Stimulated activated naive CD8-positive, alpha-beta T cell treated with anti-CD3 and anti-CD28 coated beads, Interleukin-15, Interleukin-2, amounts not matched to agents 100 U/mL and 50 U/mL, for 24 hours (primary cell): ENCODE measurements at places on chromosomes 2 and 18.

DNA sequence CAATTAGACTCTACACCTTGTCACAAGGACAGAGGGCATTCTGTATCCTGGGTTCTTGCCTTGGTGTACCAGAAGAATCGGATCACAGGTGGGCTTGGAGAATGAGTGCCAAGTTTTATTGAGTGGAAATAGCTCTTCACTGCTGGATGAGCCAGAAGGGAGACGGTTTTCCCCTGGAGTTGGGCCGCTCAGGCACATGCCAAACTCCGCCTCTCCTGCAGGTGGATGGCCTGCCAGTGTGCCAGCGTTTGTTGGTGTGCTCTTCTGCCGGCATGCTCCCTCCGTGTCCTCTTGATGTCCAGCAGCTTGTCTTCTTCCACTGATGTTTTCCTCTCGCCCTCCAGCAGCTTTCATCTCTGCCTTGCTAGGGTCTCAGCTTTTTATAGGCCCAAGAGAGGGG lies 115.5 kb upstream of the RAB27B start:
- DNase-seq = no peak

DNA sequence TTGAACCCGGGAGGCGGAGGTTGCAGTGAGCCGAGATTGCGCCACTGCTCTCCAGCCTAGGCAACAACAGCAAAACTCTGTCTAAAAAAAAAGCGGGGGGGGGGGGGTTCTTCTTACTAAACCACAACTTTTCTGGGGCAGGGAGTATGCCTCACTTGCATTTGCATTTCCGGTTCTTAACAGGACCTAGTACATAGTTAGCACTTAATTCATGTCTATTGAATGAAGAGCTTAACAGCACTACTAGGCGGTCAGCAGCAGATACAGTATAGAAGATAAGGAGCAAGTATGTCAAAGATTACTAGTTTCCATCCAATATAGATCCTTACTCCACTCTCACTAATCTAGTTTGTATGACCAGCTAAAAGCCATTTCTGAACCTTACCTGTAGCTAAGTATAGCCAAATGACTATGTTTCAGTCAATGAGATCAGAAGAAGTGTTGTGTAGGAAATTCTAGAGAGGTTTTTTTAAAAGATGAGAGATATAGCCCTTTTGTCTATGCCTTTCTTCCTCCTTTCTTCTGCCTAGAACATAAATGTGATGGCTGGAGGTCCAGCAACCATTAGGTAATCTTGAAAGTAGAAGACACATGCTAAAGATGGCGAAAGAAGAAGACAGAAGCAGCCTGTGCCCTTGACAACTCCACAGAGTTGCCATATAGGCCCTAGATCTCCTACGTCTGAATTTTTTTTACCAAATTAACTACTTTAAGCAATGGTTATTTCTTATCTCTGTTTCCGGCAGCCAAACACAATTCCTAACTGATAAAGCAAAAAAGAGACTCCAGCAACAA lies 11.3 kb downstream of the HYCC2 start:
- no peak for DNase-seq

DNA sequence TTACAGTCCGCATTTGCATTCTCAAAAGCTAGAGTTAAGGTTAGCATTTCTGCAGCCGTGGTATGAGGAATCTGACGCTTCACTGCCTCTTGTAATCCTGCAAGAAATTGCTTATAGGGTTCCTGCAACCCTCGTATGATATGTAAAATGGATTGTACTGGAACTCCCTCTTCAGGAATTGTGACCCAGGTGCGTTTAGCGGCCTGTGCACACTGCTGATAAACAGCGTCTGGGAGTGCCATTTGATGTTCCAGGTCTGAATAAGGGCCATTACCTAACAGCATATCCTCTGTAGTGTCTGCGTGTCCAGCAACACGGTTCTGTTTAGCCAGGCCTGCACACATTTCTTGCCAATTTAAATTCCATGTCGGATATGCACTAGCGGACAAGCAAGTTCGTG lies 42.5 kb downstream of the CXCR4 start:
- DNase-seq = no peak

DNA sequence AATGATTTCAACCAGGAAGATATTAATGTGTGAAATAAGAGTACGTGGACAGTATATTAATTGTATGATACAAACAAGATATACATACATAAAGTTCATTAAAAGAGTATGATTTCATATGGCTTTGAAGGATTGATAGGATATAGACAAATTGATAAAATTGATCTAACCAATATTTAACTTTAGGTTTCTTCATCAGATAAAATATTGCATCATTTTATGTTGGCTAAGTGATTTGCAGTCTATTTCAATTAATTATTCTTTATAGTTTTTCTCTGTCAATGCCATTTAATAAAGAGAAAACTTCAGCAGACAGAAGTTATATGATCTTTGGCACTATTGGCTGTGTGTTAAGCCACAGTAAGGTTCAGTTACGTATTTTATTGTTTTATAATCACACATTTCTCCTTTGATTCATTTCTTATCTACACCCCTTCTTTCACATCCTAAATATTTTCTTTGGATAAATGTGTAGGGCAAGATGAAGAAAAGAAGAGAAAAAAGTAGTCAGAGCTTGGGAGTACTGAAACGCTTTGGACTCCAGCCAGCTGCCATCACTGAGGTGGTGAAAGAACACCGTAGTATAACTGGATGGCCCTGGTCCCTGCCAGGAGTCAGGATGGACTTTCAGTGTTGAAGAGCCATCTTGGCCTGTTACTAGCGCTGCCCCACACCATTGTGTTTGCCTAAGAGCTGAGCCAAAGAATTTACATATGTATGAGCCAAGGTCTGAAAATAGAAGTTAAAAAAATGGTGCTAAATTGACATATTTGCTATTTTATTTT lies 9.8 kb upstream of the CPS1 start:
- no peak for DNase-seq

DNA sequence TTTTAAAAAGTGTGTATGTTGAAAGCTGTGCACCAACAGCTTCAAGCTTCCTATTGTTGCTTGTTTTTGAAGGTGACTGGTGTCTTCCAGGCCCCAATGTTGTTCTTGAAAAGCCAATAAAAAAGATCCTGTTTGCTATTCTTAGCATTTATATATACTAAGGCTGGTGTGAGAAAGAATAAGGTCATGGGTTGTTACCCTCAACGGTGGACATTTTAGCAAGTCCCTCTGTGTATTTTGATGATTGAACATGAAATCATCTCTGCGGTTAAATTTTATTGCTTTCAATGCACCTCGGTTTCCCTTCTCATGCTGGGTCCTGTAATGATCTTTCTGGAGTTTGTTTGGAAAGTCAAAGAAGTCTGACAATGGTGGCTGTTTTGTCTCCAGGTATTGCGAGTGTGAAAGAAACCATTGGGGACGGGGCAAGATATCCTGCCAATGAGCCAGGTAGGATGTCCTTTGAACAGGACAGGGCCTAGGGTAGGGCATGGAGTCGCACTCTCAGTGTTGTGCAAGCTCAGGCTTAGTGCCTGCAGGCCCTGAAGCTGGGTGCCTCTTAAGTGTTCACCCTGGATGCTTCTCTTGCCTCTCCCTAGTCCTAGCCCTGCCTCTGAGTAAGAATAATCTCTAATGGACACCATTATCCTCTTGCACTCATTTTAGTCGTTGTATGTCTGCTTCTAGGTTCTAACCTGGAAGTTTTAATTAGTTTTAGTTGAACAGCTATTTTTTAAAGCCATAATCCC lies 16.0 kb upstream of the KLF7 start:
- no peak for DNase-seq

GRCh38 chr18:12010187-12010802 lies 29.0 kb downstream of the IMPA2 start:
- DNase-seq = no peak

GRCh38 chr2:47299555-47299954 lies 103.4 kb upstream of the MSH2 start:
- DNase-seq = no peak

DNA sequence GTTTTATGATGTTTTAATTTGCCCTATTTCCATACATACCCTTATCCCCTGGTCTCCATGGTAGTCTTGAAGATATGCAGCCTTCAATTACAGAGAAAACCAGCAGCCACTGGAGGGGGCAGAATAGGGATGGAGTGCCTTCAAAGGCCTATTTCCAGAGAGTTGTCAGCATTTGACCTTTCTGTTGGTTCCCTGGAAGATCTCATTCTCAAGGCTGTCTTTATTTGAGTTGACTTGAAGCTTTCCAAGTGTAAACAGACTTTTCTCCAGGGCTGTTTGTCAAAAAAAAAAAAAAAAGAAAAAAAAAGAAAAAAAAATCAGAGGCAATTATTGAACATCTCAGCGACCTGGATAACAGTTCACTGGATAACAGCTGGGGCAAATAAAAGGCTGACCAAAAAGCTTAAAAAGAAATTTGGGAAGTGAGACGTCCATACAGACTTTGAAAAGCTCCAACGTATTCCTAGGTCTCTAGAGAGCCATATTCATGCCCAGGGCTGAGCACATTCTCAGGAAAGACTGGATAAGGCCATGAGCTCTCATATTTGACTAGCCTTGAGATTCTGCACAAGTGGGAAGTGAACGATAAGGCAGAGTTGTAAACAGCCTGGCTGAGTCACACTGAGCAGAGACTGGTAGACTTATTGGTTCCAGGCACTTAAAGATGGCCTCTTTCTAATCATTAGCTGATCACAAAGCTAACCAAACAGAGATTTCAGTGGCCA lies 126.6 kb downstream of the VAPA start:
- no peak for DNase-seq

GRCh38 chr2:55490554-55490953 lies 29.0 kb upstream of the CFAP36 start:
- no peak for DNase-seq

DNA sequence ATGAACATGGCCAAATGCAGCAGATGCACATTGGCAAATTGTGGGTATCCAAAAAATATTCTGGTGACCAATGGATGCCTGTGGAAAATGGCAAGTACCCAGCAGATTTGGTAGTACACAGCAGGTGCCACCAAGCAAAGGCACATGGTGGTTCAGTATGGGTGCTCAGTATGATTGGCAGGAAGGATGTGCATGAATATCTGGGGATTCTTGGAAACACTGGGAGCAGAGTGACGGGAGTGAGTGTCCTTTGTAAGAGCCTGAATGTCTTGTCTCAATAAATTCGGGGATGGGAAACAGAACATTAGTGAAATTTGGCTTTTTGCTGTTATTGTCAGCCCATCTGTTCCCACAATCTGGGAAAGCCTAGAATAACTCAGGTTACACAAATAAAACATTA lies 36.8 kb upstream of the ACADL start:
- no peak for DNase-seq

DNA sequence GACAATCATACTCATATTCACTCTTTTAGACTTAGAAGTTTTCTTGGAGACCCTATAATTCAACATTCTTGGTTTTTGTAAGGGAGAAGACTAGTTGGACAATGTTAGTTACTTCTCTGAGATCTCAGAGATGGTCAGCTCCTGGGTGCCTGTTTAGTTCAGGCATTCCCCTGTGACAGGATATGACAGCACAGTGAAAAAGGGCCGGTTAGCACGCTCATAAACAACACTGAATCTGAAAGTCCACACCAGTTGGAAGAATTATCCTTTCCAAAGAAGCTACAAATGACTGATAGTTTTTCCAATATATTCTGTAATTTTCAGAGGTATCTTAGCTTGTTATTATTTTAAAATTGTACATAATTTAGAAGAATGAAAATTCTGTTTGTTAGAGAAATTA lies 75.7 kb downstream of the ADAM23 start:
- DNase-seq = no peak

- peak; percentile 18 for DNase-seq
These were observed 21.1 kb upstream of the TMEM163 start for GRCh38 chr2:134739879-134740301.

- no peak for DNase-seq
These were observed 98.9 kb upstream of the CYRIA start for GRCh38 chr2:16764487-16764886.

DNA sequence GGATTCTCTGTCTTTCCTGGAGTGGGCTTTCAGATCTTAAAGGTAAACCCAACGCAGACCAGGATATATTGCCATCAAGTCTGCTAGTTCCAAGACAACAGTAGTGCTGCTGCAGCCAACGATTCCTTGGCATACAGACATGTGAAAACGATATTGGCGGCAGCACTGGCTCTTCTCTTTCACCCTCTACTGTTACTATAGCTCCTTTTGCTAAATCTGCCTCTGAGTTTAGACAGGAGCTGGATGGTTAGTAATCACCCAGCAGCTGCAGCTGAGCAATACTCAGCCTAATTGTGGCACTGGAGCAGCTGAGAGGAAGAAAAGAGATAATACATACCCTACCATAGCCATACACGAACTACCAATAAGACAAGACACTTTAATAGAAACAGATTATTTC lies 4.0 kb downstream of the YES1 start:
- DNase-seq = no peak

DNA sequence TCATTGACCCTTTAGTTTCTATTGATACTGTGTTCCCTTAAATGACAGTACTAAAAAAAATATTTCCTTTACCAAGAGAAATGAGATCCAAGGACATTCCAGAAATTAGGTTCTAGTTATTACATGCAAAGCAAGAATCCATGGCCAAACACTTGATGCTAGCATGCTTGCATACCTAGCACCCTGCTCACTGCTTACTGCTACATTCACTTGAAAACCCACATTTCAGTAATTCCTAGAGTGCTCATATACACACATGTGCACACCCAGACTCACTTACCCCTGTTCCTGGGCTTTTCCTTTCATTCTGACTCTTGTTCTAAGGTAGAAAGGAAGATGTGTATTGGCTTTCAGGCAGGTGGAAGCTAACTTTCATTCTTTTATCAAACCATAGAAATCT lies 395.9 kb downstream of the THSD7B start:
- no peak for DNase-seq

DNA sequence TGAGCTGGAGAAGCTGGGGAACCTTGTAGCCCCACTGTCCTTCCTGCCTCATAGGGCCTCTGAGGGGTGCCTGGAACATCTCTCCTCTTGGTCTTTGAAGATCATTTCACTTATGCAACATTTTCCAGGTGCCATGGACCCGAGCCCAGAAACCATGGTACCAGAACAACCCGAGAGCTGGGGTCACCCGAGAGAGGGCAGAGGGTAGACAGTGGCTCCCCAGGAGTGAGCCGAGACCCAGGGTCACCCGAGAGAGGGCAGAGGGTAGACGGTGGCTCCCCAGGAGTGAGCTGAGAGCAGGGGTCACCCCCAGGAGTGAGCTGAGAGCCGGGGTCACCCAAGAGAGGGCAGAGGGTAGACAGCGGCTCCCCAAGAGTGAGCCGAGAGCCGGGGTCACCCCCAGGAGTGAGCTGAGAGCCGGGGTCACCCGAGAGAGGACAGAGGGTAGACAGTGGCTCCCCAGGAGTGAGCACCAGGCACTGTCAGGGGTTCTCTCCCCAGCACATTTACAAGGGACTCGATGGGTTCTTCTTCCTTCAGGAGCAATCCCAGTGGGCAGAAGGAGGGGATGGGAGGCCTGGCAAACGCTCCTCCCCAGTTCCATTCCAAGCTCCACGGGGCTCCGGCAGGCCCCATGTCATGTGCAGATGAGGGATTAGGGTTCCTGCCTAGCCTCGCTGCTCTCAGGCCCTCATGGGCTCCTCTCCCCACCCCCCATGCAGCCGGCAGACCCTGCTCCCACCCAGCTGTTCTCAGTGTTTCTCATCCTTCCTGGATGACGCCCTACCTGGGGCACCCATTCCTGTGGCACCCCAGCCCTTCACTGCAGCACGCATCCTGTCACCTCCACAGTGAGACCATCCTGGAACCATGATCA lies 163.5 kb downstream of the RTP5 start:
- DNase-seq = no peak
